ENCODE measurements at places on chromosomes 6 and 20.

- no peak for DNase-seq
Measured at GRCh38 chr6:32167761-32168262, 3.4 kb downstream of the EGFL8 start.

DNA sequence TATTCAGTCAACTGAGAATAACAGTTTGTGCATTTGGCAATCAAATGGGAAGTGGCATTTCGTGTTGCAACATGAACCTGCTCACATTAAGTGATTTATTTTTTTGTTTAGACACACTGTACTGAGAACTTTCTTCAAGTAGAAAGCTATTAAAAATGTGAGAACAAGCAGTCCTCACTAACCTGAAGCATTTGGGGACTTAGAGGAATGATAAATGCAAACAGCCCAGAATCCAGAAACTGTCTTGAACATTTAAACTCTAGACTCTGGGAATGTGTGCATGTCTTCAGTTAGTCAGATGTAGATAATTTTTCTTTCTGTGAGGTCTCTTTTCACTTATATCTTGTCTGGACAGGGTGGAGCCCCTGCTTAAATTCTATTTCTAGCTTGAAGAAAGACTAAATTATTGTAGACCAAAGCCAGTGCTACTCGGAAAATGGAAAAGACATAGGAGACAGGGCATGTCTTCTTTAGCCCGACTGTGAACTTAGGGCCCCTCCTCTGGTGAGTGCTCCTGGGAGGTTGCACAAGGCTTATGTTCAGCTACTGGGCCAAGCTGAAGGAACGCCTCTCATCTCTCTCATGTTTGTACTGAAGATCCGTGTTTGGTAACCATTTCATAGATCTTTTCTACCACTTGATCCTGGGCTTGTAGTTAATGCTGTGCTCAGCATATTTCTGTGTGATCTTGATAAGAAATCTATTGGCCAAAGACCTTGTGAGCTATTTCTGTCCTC, 70.1 kb downstream of the SLX4IP start:
- DNase-seq: no peak

DNA sequence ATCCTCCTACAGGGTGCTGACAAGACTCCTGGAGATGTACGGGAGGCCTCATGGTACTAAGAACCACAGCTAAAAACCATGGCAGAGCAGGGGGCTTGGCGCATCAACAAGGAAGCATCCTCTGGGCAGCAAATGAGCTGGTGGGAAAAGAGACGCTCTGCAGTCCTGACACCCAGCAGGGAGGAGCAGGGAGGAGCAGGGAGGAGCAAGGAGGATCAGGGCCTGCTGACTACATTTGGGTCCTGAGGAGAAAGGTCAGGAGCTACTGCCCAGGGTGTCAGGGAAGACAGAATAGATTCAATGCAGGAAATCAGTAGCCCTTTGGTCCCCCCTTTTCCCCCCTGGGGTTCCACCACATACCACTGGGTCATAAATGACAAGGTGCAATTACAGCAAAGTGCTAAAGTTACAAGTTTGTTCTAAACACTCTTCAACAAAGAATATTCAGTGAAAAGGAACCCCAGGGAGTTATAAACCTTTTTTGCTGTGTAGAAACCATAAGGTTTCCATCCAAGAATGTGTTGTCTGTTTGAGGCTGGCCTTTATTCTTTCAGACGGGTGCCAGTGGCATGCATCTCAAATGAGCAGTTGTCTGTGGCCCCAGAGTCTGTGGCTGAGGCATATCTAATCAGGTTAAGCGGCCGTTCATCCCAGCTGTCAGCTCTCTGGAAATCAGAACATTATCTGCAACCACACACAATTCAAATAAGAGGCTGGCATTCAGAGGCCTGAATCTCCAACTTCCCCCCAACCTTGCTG, 325.0 kb downstream of the CDC5L start:
- DNase-seq: no peak

DNA sequence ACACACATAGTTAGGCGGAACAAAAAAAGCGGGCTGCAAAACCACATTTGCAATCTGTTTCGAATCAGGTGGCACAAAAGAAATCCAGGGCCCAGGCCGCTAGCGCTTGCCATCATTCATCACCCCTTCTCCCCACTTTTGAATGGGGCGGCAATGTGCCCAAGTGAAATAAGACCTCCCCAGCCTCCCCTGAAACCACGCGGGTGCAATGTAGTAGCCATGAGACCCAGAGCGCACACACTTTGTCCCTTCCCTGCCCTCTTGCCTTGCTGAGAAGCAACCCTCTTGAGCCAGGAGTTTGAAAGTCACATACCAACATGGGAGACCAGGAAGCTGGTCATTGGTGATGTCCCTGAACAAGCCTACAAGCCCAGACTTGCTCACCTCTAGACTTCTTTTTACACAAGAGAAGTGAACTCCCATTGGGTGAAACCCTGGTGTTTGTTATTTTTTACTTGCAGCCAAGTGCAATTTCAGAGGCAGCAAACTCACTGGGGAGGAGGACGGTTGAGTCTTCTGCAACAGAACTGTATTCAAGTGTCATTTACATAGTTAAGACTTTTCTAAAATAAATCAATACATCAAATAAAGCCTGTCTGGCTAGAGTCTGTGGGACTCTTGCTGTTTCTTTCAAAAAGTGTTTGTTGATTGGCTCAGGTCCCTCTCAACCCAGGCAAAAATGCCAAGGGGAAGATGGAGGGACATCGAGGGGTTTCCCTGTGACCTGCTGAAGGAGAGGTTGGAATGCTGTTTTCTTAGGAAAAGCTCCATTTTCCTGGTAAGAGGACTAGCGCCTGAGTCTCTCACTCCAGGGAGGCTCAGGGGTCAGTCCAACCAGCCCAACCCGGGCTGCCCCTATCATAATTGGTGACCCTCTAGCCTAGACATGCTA, 138.1 kb upstream of the PTPN1 start:
- DNase-seq: no peak

- no peak for DNase-seq
Measured at GRCh38 chr6:127539272-127539671, 20.1 kb upstream of the MTCL3 start.

GRCh38 chr6:118668761-118669385, 17.5 kb upstream of the CEP85L start:
- DNase-seq: no peak

DNA sequence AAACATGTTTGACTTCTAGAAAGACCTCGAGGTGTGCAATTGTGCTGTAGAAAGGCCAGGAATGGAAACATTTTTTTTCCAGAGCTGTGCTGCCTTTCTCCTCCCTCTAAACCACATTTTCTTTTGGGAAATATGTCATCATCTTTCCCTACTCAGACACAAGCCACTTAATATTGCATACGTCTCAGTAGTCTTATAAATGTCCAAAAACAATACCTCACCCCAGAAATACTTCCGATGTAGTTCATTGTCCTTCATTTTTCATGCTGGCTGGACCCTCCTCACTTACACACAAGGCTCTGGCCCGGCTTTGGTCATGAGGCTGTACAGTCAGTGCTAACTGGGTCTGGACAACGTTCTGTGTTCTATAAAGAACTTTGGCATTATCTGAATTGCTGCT, 126.4 kb downstream of the SCML4 start:
- DNase-seq: no peak

DNA sequence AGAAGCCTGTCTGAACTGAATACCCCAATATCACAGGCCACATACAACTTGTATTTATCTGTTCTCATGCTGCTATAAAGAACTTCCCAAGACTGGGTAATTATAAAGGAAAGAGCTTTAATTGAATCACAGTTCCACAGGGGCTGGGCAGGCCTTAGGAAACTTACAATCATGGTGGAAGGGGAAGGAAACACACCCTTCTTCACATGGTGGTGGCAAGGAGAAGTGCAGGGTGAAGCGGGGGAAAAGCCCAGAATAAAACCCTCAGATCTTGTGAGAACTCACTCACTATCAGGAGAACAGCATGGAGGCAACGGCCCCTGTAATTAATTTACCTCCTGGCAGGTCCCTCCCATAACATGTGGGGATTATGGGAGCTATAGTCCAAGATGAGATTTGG, 50.3 kb upstream of the FNDC1 start:
- DNase-seq: no peak

- no peak for DNase-seq
Measured at GRCh38 chr20:50425076-50425475, 85.1 kb upstream of the PTPN1 start.

GRCh38 chr20:44627364-44628010, 24.0 kb downstream of the ADA start:
- DNase-seq: no peak

DNA sequence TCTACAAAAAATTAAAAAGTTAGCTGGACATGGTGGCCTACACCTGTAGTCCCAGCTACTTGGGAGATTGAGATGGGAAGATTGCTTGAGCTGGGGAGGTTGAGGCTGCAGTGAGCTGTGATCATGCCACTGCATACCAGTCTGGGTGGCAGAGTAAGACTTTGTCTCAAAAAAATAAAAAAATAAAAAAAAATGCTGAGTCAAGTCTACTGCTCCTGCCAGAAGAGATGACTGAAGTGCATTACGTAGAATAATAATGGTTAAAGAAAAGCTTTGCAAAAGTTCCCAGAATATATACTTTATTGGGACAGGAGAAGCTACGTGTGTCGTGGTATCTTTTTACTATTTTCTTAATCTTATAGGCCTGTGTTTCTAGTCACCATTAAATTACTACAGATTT, 125.3 kb downstream of the SLC16A10 start:
- DNase-seq: no peak

DNA sequence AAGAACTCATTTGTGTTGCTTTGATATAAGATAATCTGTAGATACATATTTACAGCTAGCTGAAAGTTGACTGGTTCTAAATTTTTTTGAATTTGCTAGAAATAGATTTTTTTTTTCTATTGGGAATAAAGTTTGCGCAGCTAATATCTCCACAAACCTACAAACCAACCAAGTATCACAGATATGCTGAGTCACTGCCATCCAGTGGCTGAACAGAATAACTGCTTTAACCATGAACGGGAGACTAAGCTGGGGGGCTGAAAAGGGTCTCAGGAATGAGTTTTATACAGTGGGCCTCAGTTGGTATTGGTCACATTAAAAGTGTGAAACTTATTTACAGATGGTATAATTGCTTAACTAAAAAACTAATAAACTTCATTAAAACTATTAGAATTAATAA, 326.7 kb upstream of the CNR1 start:
- DNase-seq: no peak

DNA sequence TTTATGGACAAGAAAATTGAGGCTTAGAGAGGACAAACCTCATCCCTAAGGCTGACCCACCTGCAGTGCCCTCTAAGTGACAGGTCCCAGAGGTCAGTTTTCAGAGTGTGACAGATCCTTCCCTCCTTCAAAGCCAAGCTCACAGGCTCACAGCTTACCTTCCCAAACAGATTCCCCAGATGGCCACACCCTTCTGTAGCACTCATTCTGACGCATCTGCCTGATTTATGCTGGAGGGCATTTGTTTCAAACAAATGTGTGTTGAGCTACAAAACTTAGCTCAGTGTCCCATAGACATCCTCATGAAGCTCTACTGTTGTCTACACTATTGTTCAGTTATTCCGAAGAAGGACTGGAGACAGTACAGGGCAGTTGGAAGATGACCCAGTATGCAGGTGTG, 60.6 kb upstream of the RIN2 start:
- no peak for DNase-seq

DNA sequence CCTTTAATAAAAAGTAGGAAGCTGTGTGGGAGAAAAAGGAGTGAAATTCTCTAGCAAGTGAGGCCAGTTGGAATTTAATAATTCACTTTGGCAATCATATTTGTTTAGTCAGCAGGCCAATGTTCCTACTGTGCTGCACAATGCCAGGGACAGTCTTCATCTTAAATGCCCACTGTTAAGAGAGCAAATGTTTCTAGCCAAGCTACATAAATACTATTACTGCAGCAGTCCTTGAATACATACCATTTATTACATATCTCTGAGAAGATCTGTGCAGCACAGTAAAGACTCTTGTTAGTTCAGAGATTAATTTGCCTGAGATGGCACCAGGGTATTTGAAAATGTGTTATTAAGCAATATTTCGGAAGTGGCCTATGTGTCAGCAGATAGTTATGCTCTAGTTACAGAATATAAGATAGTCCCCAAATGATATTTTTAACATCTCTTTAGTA, 105.4 kb downstream of the OGFRL1 start:
- no peak for DNase-seq

GRCh38 chr6:72031471-72031870, 145.1 kb downstream of the RIMS1 start:
- DNase-seq: no peak
